Erythroblast (primary cell): ENCODE measurements at places on chromosomes 16 and 17.

DNA sequence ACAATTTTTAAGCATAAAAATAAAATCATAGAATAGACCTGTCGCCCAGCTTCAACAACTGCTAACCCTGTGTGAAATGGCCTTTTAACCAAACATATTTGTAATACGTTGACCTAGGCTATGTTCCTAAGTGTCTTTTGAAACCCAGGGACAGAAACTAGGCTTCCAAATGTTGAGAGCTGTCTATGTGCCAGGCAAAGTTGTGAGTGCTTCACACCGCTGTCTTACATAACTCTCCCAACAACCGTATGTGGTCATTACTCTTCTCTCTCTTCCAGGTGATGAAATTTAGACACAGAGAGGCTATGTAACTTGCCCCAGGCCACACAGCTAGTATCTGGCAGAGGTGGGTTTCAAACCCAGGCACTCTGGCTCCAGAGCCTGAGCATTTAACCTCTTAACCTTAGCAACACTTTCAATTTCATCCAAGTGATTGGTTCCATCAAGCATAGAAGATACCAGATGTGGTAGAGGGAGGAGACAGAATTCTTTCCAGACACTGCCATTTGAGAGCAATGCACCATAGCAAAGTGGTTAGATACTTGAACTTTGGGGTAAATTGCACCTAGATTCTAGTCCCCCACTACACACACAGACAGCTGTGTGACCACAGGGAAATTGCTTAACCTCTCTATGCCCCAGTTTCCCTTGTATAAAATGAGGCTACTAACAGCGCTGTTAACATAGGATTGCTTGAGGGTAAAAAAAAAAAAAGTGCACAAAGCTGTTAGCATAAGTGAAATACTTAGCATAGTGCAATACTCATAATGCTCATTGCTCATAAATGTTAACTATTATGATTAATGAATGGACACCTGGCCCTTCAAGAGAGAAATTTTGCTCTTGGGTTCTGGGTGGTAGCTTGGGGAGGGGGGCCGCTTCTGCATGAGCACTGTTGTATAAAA, 160.6 kb downstream of the IRX3 start:
- no peak for DNase-seq

DNA sequence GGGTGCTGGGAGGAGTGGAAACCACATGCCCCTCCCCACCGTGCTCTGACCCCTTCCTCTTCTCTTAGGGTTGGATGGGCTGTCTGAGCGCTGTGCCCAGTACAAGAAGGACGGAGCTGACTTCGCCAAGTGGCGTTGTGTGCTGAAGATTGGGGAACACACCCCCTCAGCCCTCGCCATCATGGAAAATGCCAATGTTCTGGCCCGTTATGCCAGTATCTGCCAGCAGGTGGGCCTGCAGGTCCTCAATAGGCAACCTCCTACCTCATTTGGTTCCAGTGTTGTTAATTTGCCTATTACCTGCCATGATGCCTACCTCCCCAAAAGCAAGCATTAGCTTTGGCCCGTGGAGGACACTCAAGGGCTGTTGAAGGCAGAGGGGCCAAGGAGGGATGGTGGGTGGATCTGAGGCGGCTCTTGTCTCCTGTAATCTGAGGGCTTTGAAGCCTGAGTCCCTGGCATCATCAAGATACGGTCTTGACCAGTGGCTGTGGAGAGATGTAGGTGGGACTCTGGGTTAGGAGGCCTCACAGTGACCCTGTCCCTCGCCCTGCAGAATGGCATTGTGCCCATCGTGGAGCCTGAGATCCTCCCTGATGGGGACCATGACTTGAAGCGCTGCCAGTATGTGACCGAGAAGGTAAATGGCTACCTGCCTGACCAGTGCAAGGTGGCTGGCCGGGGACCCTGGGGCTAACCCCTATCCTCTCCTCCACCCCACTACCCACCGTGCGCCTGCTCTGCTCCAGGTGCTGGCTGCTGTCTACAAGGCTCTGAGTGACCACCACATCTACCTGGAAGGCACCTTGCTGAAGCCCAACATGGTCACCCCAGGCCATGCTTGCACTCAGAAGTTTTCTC, 3.4 kb downstream of the ALDOA start:
- no peak for DNase-seq

GRCh38 chr17:50166518-50167181, 845 bp downstream of the SGCA start:
- DNase-seq = no peak

DNA sequence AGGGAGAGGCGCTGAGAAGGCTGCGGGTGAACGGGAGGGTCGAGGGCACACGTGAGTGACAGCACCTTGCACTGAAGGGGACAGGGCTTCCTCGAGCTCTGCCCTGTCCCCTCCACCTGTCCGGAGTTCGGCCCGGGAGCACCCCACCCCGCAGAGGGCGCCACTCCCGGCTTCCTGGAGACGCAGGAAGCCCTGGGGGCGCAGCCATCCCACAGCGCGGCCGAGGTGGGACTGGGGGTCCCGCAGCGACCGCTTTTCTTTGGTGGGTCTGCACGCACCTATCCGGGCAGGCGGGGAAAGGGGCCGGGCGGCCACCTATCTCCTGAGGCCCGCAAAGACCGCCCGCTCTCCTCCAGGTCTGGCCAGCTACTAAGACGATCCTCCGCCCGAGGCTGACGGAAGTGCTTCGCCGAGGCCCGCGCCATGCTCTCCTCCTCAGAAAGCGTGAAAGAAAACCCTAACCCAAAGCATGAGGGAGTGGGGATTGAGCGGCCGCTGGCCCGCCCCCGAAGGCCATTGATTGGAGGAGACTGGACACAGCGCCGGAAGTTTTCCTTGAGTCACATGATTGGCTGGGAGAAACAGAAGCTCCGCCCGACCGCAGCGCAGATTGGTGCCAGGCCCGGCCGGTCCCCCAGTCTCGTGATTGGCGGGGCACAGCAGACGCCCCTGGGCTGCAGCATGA, 34.4 kb downstream of the DDX19A start:
- peak; percentile 96 for DNase-seq

DNA sequence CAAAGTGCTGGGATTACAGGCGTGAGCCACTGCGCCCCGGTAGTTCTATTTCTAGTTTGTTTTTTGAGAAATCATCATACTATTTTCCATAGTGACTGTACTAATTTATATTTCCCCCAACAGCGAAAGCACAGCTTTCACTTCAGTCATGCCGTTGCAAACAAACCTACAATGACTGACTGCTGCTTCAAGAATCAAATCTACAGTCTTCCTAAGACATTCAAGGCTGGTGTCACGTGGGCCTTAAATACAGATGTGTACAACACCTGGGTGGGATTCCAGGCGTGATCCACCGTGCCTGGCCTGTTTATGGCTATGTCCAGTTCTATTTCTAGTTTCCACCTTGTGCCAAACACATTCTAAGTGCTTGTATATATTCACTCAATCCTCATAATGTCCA, 72.0 kb downstream of the ABCC6 start:
- no peak for DNase-seq

DNA sequence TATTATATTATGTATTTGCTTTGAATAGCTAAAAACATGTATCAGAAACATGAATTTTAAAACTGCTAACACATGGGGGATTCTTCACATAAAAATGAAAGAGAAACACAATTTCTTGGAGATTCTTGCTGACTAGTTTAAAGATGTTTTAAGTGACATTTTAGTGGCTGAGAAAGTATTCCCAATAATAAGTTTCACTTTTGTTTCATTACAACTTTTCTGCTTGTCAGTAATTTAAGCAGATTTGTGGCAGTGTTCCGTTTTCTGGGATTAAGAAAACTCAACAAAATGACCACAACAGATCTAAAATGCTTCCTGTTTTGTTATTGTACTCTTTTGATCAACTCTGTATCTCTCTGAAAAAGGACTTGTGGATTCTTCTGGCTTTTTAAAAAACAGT, 75.9 kb downstream of the NLK start:
- DNase-seq = peak; percentile 44

DNA sequence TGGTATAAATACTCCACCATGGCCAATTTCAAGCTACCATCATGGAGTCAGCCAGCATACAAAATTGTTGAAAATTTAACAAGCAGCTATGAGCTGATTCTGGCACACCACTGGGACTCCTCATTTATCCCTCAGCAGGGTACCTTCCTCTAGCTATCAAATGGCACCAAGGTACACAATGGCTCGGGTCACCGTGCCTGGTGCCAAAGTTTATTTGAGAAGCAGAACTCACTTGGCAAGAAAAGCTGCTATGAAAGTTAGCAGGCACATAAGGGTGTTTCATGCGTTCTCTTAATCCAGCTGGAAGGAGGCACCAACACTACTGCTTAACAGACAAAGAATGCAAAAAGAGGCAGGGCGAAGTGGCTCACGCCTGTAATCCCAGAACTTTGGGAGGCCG, 51.6 kb downstream of the IKZF3 start:
- no peak for DNase-seq

DNA sequence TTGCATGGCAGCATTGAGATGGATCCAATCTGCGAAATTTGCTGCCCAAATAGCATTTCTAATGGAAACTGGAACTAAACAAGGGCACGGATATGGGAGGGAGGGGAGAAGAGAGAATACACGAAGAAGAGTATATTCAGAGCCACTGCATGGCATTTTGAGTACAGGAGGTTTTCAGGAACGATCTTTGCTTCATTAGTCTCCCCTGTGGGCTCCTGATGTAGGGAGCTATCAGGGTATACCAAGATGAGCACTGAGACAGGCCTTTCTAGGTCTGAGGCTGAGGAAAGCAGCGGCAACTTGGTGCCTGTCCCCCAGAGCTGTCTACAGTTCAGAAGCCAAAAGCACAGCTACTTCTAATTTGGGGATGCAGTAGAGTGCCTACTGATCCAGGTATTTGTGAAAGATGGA, 257.7 kb upstream of the PMFBP1 start:
- DNase-seq = no peak

DNA sequence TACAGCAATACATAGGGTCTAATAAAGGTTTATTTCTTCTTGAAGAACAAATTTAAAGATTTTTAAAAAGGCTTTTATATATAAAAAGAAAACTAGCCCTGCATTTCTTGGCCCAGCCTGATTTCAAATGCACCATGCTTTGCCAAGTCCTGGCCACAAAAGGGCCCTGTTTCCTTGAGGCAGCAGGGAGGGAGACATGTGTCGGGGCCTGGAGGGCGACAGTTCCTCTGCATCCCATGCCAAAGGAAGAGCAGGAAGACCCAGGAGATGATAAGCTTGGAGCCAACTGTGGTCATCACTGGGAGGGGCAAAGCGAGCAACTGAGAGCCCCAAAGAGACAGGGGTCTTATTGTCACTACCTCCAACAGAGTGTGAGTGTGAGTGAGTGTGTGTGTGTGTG, 571.5 kb upstream of the PSMD7 start:
- DNase-seq = no peak

DNA sequence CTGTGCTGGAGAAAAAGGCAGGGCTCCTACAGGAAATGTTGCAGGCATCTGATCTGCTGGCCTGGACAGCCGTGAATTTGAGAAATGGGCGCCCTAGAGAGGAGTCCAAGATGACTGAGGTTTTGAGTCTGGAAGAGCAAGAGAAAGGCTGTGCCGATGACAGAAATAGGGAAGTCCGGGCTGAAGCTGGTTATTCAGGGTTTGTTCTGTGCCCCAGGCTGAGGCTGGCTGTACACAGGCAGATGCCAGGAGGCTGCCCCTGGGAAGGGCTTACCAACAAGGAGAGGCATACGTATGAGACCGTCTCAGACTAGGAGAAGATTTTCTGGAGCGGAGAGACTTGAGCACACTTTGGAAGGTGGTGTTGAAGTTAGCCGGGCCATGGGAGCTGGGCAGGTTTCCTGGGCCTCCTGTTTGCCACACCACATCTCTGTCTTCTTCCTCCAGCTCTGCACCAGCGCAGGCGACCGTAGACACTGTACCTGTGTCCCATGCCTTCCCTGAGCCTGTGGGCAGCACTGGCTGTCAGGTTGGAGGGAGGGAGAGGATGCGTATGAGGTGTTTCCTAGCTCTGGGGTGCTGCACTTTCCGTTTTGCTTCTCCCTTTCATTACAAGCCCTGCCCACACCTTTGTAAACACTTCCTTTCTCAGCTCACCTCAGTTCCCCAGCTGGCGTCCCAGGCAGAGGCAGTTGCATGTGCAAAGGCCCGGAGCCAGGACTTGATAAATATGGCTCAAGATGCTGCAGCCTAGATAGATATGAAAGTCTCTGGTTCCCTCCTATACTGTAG, 80.8 kb downstream of the SPECC1 start:
- DNase-seq = no peak

DNA sequence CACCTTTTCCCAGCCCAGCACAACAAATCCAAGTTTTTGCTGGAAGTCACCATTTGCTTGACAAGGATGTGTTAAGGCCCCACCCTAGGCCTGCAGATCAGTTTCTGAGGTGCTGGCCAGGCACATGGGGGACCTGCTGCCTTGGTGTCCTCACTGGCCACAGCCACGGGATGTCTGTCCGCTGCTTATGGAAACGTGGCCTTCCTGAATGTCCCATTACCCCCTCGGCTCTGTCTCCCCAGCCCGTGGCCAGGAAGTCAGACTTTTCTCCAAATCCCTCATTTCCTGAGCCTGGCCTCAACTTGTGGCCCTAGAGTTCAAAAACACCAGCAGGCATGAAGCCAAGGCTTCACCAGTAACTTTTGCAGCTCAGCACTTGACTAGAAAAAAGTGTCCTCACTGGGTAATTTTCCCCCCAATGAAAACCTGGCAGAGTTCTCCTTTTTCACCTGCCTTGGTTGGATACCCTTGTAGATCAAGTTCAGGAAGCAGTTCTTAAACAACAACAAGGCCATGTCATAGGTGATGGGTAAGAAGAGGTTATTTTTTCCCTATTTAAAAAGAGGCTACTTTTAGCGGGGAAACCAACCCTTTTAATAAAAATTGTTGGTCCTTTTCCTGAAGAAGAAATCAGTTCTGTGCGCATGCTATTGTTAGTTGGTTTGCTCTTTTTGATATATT, 80.8 kb downstream of the SOCS1 start:
- no peak for DNase-seq

- no peak for DNase-seq
These were observed 8.3 kb downstream of the DHRS7C start for GRCh38 chr17:9783050-9783449.

GRCh38 chr17:10182785-10183184, 15.6 kb downstream of the GAS7 start:
- no peak for DNase-seq
